ENCODE measurements at places on chromosomes 5 and 9.
A peak's percentile ranks its signal among the peaks of the same experiment; 100 is the strongest.

- H3K4me3 ChIP-seq, result no peak overlapping the region
- peaks cover 61% of the 10 kb centered on the region for H3K36me3 ChIP-seq
- peaks cover 25% of the 10 kb centered on the region for H3K4me1 ChIP-seq
- DNase-seq, result no peak
Measured at GRCh38 chr9:133333566-133333965, 2.4 kb downstream of the SURF6 start.

DNA sequence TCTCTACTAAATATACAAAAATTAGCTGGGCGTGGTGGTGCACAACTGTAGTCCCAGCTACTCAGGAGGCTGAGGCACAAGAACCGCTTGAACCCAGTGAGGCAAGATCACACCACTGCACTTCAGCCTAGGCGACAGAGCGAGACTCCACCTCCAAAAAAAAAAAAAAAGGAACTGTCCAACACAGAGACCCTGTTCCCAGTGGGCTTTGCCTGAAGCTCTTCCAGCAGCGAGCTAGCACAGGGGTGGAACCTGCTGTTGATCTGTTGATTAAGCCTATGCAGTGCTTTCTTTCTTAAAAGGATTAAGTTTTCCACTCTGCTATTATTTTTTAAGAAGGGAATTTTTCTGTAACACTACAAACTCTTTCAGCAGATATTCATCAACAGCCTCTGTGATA lies 171.0 kb upstream of the TUT7 start:
- no peak overlapping the region for H3K4me3 ChIP-seq
- H3K27ac ChIP-seq, result no peak overlapping the region
- no peaks in the 10 kb centered on the region for H3K36me3 ChIP-seq

DNA sequence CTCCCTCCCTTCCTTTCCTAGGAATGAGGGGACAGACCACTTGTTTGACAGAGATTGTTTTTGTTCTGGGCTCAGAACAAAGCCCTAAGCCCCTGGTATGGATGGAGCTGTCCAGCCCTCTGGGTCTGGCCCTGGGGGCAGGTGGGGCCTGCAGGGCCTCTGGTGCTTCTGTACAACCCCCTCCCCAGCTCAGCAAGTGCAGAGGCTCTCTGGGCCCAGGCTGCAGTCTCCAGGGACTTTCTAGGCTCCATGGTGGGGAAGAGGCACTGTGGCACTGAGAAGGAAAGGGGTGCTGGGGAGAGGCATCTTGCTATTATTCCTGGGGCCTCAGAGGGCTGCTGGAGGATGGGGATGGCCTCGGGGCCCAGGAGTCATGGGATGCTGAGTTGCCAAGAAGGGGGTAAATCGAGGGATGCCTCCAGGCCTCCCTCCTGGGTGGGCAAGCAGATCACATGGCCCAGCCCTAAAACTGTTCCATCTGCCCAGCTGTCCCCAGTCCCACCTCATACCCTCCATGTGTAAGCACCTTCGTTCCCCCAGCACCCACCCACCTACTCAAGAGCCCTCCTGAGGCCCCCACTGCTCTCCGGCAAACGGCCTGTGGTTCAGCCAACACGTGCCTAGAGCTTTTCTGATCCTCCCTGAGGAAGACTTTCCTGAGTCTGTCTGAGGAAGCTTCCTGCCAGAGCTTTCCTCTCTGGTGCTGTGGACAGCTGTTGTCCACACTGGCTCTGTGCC lies 225.7 kb downstream of the CACNA1B start:
- H3K27ac ChIP-seq, result no peak overlapping the region
- H3K36me3 ChIP-seq, result no peaks in the 10 kb centered on the region
- H3K4me1 ChIP-seq, result peaks cover 23% of the 10 kb centered on the region
- peaks cover 3% of the 10 kb centered on the region for H3K27me3 ChIP-seq
- DNase-seq, result no peak

DNA sequence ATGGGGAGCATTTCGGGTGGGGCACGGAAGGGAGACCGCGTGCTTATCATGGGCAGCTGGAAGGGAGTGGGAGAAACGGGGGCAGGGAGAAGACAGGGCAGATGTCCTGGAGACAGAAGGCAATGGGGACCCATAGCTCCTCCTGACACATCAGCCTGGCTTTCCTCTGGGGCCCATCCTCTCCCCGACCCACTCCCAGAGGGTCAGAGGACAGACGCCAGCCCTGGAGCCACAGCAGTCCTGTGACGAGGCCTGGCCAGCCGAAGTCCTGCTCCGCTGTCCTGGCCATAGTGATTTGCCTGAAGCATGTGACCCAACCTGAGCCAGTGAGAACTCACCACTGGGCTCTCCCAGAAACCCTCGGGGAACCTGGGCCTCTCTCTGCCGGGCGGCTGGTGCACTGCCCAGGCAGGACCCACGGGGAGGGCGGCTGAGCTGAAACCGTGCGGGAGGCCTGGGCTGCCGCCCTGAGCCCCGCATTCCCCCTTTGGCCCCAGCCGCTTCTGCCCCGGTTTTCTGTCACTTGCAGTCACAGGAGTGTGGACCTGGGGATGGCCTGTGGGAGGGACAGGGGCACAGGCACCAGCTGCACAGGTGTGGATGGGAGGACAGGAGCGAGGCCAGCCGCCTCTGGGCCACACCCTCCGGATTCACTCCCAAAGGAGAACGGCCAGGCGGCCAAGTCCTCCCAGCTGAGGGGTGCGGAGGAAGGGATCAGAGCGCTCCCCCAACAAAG lies 19.8 kb downstream of the ADAMTS2 start:
- H3K36me3 ChIP-seq, result peaks cover 6% of the 10 kb centered on the region
- H3K4me3 ChIP-seq, result no peak overlapping the region
- H3K27ac ChIP-seq, result no peak overlapping the region
- peaks cover 74% of the 10 kb centered on the region for H3K4me1 ChIP-seq
- DNase-seq, result no peak

- no peak overlapping the region for H3K4me3 ChIP-seq
- peaks cover 66% of the 10 kb centered on the region for H3K36me3 ChIP-seq
- no peak overlapping the region for H3K27ac ChIP-seq
- DNase-seq, result no peak
Measured at GRCh38 chr9:36597412-36598178, 24.9 kb downstream of the MELK start.

DNA sequence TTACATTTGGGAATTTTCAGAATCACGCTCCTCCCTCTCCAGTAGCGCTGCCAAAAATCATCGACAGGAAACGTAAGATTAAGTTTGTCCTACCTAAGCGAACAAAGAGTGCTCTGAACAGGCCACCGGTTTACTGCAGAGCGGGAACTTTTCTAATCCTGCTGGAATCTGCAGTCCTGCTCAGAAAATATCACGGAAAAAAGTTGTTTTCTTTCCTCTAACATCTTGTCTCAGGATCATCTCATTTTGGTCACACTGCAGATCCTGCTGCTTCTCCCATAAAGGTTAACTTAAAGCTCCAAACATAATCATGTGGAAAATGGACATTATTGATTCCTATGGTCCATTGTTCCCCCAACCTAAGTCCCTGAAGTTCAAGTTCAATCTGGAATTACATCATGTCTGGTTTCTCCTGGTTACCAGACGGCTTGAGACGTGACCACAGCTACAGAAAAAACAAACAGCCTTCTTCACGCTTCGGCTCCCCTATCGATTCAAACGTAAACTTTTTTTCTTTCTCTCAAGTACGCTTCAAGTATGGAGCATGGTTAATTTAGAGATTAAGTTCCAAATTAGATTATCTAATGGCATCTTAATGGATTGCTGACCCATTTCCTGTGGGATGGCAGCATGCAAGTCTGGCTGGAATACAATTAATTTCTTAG lies 217.6 kb downstream of the NFIB start:
- peak overlapping the region; percentile 66 for H3K27ac ChIP-seq
- peaks cover 50% of the 10 kb centered on the region for H3K4me1 ChIP-seq
- H3K27me3 ChIP-seq, result peaks cover 3% of the 10 kb centered on the region
- no peak for DNase-seq

DNA sequence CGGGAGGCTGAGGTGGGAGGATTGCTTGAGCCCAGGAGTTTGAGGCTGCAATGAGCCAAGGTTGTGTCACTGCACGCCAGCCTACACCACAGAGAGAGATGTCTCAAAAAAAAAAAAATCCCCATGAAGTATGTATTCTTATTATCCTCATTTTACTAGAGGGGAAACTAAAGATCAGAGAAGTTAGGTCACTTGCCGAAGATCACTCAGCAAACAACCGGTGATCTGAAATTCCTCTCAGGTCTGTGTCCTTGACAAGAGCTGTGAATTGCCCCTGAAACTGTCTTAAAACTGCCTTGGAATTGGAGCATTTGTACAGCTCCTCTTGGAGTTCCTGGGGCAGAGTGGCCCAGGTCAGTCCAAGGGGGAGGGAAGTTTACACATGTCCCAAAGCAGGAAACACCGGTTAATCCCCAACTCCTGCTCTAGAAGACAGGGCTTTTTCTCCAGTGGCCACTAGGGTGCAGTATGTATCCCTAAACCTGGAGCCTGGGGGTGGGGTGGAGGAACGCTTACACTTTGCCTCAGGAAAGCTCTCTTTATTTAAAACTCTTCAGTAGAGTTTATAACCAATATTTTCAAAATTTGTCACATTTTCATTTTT lies 27.6 kb downstream of the AQP7 start:
- peaks cover 5% of the 10 kb centered on the region for H3K36me3 ChIP-seq
- peak overlapping the region; percentile 65 for H3K4me3 ChIP-seq
- peaks cover 4% of the 10 kb centered on the region for H3K27me3 ChIP-seq

GRCh38 chr9:138063785-138064184 lies 186.2 kb downstream of the CACNA1B start:
- no peak overlapping the region for H3K27ac ChIP-seq
- peaks cover 3% of the 10 kb centered on the region for H3K27me3 ChIP-seq
- DNase-seq, result no peak
- H3K4me3 ChIP-seq, result no peak overlapping the region
